ENCODE measurements at places on chromosomes 7 and 10.

DNA sequence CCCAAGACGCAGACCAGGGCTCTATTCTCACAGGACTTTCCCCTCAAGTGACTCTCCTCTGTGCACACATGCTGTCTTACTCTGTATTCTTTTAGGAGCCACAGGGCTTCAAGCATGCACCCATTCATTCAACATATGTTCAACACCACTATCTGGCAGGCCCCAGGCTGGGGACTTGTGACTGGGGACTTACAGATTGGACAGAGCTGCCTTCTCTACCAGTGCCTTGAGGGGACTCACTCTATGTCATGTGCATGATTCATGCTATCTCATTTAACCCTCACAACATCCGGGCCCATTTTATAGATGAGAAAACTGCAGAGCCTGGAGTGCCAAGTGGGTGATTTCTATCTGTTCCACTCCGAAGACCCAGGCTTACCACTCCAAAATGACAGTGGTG, 34.3 kb downstream of the MYL10 start:
- no peak for DNase-seq

GRCh38 chr10:60237977-60238758, 151.5 kb downstream of the ANK3 start:
- no peak for DNase-seq

DNA sequence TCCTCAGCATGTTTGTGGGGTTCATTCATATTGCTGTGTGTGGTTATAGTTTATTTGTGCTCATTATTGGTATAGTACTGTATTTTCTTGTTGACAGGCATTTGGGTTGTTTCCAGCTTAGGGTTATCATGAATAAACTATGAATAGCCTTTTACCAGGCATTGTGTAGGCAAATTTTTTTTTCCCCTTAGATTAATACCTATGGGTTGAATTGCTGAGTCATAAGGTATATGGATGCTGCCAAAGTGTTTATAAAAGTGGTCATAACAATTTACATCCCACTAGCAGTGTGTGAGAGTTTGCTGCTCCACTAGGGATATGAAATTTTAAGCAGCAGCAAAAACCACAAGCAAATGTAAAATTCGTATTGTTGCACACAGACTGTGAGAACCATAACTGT, 175.0 kb downstream of the PLPP4 start:
- DNase-seq = no peak

GRCh38 chr7:43754596-43754995, 3.9 kb upstream of the BLVRA start:
- DNase-seq = no peak

GRCh38 chr10:1425879-1426278, 311.4 kb downstream of the ADARB2 start:
- no peak for DNase-seq

GRCh38 chr10:26737730-26738129, 40.2 kb downstream of the PDSS1 start:
- no peak for DNase-seq

GRCh38 chr7:152924826-152925411, 165.4 kb downstream of the ACTR3B start:
- no peak for DNase-seq

GRCh38 chr10:89217057-89217990, 10.2 kb upstream of the CH25H start:
- DNase-seq = peak; percentile 78

Data from erythroblast (primary cell).